ENCODE measurements at places on chromosomes 13 and 19. TPM values are rescaled to one million over a fixed set of nuclear protein-coding genes. Genes with fewer than 3 reads are reported as not detected.

DNA sequence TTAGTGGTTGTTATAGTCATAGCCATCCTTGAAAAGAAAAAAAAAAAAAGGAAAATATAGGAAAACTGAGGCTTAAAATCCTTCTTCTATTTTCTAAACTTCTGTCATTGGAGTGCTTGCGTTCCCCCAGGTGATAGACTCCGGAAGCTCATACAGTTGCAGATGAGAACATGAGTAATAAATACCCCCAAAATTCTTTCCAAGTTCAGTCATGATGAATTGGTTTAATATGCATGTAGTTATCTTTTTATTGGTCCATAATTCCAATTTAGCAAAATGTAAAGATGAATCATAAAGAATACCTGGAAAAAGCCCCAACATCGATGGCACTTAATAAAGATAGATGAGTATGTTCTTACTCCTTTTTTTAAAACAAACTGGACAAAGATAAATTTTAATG is 192.3 kb downstream of the SHISA2 start:
- no peak for DNase-seq

DNA sequence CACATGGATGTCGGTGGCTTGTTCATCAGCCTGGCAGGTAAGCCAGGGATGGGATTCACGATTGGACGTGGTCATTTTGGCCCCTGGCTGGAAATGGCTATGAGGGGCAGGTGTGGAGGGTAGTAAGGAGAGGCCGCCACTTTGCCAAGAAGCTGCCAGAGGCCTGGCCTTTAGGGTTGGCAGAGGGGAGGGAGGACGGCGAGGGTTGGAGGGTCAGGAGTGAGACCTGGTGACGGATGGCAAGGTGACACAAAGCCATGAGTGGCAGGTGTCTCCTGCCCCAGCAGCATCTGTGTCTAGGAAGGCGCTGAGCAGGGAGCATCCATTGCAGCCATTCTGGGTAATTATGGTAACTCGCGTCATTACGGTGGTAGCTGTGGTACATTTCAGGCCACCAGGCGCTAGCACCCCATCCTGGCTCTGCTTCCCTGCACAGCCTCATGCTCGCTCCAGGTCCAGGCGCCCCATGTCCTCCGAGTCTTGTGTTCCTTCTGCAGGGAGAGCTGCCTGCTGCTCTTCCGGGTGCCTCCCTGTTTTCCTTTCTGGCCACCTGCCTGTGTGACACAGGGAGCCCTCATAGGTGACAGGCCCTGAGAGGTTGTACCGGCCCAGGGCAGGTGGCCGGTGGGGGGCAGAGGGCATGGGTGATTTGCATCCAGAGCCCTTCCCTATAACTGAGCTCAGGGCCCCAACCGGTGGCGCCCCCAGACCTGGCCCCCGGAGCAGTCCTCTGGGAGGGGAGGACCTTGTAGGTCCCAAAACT is 4.2 kb downstream of the SSBP4 start:
- no peak for DNase-seq

DNA sequence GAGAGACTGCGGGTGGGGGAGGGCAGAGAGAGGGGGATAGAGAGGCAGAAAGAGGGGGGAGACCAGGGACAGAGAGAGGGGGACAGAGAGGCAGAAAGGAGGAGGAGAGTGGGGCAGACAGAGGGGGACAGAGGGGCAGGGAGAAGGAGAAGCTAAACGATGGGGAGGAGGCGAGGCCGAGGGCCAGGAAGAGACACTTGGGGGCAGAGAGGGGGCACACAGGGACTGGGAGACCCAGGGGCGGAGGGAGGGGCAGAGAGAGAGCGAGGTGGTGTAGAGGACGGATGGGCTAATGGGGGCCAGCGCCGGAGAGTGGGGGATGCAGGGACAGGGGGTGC is 666 bp downstream of the MEIS3 start:
- DNase-seq = no peak

- DNase-seq = no peak
These were observed 173.9 kb downstream of the DCLK1 start for GRCh38 chr13:35957241-35957731.

DNA sequence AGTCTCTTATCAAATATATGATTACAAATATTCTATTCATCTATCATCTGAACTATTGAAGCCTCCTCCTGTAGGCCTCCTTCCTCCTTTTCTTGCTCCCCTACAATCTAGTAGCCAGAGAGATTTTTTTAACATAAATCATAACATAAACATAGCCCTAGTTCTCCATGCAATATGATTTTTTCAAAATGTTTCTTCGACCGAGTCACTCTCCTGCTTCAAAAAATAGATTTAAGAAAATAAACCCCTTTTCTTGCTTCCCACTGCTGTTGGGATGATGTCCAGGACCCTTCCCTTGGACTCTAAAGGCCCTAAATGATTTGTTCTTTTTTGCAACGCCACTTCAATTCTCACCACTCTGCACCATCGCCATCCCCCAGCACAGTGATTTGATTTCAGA is 319.7 kb upstream of the TSHZ3 start:
- DNase-seq = no peak

- no peak for DNase-seq
These were observed 10.0 kb upstream of the CEBPG start for GRCh38 chr19:33363476-33363875.

DNA sequence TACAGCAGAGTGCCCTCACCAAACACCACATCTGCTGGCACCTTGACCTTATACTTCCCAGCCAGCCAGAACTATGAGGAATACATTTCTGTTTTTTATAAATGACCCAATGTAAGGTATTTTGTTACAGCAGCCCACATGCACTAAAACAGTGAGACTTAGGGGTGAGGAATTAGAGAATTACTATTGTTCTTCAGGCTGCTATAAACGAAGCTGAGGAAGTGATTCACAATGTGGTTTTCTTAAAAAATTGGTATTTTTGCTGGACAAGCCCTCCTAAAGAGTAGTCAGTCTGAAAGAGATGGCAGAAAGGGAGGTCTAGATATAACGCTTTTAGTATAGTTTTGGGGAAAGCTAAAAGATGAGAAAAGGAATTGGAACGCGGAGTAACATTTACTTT is 101.0 kb downstream of the SLITRK6 start:
- DNase-seq = no peak

Gene CEACAM3
- total RNA-seq = not detected

Gene DPRX
- not detected for total RNA-seq

Gene UPF1
- 85.4 TPM for total RNA-seq

DNA sequence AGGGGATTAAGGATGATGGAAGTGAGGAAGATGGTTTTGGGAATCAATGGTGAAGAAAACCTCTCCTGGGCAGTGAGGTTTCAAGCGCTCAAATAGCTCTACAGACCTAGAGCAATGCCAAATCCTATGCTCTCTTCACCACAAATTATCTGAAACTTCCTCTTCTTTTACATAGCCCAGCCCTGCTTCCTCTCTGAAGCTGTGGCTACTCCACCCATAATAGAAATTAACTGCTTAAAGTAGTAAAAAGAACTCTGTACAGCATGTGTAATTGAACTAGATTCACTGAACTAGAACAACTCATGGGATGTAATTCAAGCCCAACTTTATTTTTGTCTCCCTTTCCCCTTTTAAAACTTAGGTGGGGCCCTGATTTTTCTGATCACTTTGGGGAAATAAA is 20.4 kb upstream of the IFT88 start:
- no peak for DNase-seq

DNA sequence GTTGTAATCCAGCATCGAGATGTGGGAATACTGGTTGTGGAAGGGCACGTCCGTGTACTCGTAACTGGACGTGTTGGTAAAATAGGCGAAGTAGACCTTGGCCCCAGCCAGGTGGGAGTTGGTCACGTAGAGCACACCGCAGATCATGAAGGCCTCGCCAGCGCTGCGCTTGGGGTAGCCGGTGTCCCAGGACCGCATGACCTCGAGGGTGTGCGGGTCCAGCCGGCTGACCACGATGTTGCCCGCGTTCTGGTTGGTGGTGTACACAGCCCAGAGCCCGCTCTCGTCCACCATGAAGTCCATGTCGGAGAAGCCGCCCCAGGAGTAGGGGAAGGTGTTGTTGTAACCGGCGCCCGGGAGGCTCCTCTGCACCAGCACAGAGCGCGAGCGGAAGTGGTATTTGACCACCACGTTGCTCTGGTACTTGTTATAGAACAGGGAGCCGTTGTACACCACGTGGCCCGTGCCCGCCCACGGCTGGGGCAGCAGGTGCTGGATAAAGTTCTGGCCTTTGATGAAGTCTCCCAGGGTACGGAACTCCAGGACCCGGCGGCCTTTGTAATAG is 19.2 kb downstream of the PIN1 start:
- DNase-seq = no peak

GRCh38 chr19:18815673-18816072 is 16.1 kb upstream of the UPF1 start:
- DNase-seq = no peak

Gene CEACAM8
- not detected for total RNA-seq

DNA sequence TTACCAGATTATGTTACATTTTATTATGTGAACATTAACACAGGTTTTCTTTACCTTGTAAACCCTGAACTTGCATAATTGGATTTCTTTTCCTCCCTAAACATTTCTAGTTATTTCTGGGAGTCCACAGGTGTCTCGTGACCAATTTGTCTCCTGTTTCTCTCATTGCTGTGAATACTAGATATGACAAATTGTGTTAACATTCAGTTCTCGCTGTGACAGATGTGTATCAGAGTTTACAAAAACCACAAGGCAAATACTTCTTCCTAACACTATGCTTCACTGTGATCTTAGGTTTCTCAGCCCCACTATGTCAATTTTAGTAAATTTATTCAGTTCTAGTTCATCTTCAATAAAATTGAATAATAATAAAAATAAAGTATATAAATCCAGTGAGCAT is 1554.9 kb downstream of the EFNB2 start:
- DNase-seq = no peak

Data from H9 (cell line).